ENCODE measurements at places on chromosomes 2 and 18.

- DNase-seq: no peak
These were observed 58.9 kb downstream of the EML4 start for GRCh38 chr2:42228101-42228500.

GRCh38 chr2:67234440-67234839 lies 162.7 kb upstream of the ETAA1 start:
- peak; percentile 48 for DNase-seq

- no peak for DNase-seq
These were observed 8.5 kb downstream of the TYW5 start for GRCh38 chr2:199946836-199947235.

DNA sequence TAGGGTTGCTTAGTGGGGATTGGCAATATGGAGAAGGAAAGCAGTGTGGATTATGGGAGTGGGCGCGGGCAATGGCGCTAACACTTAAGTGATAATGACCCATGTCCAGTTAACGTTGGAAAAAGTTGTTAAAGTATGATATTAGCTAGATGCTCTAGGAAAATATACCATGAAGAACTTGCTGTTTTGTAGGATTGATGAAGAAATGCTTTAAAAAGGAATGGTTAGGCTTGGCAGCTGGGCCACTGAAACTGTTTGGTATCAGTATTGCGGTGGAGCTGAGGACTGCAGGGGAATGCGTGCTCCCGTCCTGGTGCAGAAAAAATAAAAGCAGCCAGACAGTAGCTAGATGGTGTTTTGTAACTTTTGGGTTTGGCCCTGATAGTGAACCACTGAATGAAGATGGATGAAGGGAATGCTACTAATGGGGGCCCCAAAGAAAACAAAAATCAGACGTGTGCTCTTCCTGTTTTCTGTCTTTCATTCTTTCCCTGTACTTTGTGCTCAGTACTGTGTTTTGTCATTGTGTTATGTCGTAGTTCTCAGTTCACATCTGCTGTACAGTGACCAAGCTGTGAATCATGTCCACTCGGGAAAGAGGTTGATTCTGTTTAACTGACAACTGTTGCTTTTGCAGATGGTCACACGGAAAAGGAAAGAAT lies 999 bp downstream of the INSIG2 start:
- peak; percentile 27 for DNase-seq

GRCh38 chr2:71190656-71191569 lies 36.0 kb downstream of the PAIP2B start:
- DNase-seq: peak; percentile 10

DNA sequence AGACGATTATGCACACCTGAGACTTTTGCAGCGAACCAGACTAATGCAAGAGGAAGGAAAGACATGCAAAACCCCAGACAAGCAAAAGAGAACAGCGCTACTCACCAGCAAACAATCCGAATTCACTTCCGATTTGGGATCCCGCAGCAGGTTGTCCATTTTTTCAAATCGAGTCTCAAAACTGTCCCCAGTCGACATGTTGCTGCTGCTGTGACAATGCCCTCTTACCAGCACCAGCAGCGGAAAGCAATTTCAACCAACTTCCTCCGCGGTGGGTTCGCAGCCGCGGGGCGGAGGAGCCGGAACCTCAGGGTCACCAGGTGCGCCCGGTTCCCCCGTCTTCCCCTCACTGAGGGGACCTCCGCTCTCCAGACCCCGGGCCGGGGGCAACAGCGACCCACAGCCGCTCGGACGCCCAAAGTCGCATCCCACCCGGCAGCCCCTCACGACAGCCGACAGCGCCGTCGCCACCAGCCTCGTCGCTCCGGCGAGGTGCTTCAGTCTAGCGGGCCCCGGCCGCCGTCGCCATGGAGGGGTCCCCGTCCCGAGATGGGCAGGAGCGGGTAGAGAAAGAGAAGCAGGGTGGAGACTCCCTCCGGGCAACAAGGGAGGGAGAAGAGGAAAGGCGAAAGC lies 784 bp downstream of the ROCK1 start:
- peak; percentile 43 for DNase-seq

GRCh38 chr18:59669872-59670657 lies 27.2 kb downstream of the CCBE1 start:
- peak; percentile 80 for DNase-seq

DNA sequence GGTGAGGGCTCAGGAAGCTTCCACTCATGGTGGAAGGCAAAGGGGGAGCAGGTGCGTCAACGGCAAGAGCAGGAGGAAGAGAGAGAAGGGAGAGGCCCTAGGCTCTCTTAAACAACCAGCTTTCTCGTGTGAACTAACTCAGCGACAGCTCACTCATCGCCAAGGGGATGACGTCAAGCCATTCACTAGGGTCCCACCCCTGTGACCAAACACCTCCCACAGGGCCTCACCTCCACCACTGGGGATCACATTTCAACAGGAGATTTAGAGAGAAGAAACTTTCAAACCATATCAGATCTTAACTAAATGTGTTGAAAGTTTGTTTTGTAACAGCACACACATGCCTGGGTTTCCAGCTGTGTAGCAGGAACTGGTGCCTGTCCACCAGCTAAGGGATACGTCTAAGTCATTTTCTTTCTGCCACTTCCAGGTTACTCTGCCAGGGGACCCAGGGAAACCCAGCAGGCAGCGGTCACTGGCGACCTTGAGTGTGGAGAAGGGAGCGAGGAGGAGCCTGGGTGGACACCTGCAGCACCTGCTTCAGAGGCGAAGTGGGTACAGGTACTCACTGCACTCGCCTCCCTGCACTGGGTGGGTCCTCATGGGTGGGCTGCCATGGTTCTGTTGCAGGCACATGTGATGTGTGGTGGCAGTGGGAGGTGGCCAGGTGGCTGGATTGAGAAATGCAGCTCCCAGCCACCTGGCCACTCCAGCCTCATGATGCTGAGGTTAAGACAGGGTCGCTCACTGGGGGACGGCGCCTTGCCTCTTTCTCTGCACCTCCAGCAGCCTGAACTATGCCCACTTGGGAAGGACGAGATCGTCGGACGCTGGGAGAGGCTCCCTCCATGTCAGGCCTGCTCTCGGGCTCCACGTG lies 8.4 kb upstream of the GPC1 start:
- peak; percentile 18 for DNase-seq

GRCh38 chr2:236259371-236259770 lies 4.8 kb downstream of the ASB18 start:
- no peak for DNase-seq

GRCh38 chr18:79472946-79473345 lies 77.2 kb downstream of the NFATC1 start:
- DNase-seq: no peak

GRCh38 chr2:11483806-11484617 lies 18.1 kb upstream of the E2F6 start:
- no peak for DNase-seq

- no peak for DNase-seq
These were observed 57.9 kb upstream of the DYSF start for GRCh38 chr2:71395471-71395870.

DNA sequence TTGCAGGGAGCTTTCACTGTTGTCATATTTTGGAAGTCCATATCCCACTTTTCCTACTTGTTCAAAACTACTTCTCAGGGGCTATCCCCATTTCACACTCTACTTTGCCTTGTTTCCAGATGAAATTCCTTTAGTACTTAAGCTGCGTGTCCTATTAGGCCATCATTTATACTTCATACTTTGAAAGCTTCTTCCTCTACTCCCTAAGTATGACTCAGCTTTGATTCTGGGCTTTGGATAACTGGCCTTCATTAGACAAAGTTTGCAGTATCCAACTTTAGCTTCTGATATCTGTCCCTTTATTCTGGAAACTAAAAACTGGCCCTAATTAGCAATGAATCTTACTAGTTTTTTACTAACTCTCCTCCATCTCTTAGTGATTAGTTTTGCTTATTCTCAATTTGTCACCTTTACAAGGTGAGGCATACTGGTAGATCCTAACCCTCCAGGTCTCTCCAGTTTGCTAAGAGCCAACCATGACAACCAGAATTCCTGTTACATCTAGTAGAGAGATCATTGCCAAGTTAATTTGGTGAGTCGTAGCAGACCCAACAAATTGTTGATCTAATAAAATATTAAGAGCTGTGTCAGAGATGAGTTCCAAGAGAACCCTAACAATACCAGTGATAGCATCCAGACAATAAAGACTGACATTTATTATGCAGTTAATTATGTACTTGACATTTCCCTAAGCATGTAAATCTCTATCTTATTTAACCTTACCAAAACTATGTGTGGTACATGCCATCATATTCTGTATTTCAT lies 31.2 kb upstream of the ITGAV start:
- DNase-seq: peak; percentile 54

DNA sequence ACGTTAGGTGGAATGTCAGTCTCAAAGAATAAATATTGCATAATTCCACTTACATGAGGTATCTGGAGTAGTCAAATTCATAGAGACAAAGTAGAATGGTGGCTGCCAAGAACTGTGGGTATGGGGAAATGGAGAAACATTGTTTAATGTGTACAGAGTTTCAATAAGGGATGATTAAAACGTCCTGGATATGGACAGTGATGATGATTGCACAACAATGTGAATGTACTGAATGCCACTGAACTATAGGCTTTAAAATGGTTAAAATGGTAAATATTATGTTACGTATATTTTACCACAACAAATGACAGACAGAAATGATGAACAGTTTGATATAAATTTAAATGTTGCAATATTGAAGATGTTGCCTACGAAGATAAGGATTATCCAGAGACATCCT lies 602.0 kb upstream of the PKDCC start:
- no peak for DNase-seq
